ENCODE measurements at places on chromosomes 6 and 20.

DNA sequence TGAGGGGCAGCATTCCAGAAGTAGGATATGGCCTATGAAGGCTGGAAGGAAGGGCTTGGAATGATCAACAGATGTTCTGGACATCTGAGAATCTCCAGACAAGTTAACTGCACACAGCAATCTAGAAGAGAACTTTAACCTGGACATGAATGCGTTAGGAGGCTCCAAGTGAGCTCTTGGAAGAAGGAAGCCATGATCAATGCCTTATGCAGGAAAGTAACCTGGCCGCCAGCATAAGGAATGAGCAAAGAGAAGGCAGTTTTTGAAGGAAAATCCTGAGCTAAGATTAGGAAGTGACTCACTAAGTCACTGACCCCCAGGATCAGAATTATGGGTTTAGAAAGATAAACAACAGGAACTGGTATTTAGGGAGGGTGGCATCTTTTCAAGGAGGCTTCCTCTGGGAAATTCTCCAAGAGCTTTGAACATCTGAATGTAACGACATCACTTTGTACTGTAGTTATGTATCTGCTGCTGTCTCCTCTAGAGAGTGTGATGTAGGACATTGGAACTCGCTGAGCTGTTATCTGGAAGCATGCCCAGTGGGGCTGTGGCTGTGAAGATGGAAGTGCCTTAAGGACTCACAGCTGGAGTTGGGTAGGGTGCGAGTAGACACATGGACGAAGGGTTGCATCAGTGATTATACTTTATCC lies 236.8 kb downstream of the PACRG start:
- no peak for DNase-seq

DNA sequence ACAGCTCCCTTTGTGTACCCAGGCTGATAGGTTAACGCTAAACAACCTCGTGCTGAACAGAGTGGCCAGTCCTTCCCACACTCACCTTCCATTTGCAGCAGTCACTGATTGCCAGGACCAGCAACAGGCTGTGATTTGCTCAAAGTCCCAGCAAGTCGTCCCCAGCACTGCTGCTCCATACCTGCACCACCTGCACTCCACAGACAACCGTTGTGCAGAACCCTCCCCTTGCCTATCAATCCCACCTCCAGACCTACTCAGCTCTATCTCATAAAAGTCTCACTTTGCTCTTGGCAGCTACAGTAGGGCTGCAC lies 43.1 kb upstream of the SCML4 start:
- DNase-seq, result no peak

DNA sequence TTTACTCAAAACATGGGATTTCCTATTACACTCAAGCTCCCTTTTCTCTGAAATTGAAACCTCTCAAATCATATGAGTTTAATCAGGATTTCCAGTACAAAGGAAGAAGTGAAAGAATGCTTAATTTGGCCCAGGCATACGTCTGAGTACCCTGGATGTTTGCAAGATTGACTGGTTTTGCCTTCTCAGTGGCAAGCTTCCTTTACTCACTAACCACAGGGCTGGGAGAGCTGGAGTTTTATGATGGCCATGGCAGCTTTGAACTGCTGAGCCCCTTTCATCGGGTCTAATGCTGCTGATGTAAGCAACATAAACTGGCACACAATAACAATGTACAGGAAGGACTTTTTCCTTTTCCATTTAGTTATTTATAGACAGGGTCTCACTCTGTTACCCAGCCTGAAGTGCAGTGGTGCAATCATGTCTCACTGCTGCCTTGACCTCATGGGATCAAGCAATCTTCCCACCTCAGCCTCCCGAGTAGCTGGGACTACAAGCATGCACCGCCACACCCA lies 194.8 kb downstream of the SLC35F1 start:
- DNase-seq, result no peak

DNA sequence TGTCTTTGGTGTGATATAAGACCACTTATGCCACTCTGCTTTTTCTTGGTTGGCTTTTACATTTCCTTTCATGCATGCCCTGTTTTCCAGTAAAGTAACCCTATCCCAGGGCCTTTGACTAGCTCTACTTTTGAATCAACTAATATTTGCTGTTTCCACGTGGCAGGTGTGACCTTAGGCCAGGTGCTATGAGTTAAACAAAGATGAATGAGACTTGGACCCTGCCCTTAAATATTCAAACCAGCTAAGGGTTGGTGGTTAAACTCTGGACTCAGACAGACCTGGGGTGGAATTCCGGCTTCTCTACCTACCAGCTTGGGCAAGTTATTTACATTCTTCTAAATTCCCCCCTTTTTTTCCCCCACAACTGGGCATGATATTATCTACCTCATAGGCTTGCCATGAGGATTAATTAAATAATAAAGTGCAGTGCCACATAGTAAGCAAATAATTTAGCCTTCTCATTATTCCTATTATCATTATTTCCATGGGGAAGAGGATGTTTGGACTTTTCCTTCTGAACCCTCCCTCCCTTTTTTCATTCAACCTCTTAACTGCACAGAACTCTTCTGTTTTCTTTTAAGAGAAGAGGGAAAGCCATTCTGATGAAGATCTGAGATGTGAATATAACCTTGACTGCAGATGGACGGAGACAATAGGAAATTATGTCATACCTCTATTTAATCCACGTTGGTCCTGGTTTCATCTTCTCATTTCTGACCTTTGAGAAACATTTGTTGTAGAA lies 143.6 kb upstream of the TNFAIP3 start:
- no peak for DNase-seq

DNA sequence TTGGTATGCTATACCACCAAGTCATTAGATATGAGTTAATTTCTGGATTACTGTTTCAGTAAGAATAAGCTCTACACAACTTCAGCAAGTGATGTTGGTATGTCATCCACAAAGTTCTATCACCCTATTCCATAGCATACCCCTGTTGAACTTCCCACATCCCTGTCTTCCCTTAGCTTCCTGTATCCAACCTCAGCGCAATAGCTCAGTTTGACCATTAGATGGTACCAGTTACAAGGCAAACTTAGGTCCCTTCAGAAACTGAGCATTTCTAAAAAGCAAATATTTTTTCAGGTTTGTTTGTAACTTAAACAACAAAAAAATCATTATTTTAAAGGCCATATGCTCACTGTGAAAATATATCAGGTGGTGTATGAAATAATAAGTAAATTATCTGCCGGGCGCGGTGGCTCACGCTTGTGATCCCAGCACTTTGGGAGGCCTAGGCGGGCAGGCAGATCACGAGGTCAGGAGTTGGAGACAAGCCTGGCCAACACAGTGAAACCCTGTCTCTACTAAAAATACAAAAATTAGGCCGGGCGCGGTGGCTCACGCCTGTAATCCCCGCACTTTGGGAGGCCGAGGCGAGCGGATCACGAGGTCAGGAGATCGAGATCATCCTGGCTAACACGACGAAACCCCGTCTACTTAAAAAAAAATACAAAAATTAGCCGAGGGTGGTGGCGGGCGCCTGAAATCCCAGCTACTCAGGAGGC lies 8.8 kb upstream of the MOG start:
- peak; percentile 31 for DNase-seq

DNA sequence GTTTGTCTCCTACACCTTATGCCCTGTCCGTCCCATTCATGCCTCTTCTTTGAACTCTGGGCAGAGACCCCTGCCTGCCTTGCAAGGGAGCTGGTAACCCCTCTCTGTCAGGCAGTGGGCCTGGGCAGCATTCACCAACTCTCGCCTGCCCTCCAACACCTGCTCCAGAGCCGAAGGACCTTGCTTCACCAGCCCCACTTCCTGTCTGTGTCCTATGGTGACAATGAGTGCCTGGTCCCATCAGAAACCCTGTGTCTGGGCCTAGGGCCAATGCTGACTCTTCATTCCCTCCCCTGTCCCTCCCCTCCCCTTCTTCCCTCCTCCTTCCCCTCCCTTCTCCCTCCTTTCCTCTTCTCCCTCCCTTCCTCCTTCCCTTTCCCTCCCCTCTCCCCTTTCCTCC lies 22.8 kb upstream of the PCMTD2 start:
- DNase-seq, result no peak

DNA sequence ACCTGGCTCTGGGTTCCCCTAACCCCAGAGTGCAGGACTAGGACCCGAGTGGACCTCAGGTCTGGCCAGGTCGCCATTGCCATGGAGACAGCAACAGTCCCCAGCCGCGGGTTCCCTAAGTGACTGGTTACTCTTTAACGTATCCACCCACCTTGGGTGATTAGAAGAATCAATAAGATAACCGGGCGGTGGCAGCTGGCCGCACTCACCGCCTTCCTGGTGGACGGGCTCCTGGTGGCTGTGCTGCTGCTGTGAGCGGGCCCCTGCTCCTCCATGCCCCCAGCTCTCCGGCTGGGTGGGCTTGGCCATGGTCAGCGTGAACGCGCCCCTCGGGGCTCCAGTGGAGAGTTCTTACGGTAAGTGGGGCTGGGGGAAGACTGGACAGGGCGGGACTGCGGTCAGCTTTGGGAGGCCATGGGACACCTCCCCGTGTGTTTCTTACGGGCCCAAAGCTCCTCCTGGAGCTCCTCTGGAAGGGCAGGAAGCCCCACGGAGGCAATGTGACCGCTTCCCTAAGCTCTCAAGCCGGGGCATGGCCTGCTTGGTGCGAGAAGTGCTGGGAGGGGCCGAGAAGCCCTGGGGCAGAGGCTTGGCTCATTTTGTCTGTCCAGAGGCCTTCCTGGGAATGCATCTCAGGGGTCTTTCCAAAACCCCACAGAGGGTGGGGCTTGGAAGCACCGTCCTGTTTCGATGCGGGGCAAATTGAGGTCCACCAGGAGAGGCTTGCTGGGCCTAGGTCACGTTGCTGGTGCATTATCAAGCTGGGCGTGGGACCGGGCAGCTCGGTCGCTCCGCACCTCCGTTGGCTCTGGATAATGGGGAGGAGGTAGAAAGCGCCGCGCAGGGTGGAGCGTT lies at the start of gene HNF4A:
TSS of gene HNF4A (plus strand) at position 202 of the 855 bp plus-strand sequence. CDS start at position 308, 106 bp downstream.
- DNase-seq, result no peak

GRCh38 chr6:1287103-1287591 lies 24.8 kb upstream of the FOXQ1 start:
- peak; percentile 92 for DNase-seq

DNA sequence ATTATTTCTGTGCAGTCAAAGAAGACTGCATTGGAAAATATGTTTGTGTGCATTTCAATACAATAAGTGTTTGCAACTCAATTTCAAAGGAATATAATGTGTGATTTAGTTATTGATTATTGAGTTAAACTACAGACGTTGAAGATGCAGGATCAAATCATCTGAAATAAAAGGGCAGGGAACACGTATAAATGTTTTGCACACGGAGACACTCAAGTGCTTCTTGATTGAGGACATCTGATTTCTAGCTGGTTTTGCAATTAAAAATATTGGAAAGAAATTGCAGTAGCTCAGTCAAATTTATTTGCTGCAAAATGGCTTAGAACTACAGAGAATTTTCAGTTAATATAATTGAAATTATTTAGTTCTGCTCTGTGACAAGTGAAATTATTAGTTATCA lies 412.7 kb downstream of the UTRN start:
- no peak for DNase-seq

DNA sequence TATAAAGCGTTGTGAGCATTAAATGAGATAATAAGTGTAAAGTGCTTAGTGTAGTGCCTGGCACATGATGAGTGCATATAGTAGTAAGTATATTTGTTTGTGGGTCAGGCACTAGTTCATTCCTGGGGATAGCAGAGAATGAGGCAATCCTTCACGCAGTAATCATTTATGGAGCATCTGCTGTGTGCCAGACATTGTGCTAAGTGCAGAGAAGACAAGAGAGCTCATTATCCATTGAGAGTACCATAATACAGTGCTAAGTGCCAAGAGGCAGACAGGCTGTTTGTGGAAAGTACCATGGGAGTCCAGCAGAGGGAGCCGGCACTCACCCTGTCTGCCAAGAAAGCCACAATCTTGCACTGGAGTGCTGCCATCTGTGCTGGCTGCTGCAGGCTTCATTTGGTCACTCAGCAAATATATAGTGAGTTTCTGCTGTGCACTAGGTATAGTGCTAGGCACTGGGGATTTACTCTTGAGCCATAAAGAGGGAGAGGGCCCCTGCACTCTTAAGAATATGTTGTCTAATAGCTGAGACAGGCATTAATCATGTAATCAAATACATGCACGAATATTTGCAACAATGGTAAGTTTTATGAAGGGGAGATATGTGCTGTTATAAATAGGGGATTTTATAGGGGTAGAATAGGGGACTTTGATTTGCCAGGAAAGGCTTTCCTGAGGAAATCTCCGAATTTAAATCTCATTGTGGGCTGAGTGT lies 12.9 kb upstream of the MROH8 start:
- peak; percentile 59 for DNase-seq

- DNase-seq, result no peak
These were observed 68.7 kb downstream of the PLAGL1 start for GRCh38 chr6:143939364-143939763.

DNA sequence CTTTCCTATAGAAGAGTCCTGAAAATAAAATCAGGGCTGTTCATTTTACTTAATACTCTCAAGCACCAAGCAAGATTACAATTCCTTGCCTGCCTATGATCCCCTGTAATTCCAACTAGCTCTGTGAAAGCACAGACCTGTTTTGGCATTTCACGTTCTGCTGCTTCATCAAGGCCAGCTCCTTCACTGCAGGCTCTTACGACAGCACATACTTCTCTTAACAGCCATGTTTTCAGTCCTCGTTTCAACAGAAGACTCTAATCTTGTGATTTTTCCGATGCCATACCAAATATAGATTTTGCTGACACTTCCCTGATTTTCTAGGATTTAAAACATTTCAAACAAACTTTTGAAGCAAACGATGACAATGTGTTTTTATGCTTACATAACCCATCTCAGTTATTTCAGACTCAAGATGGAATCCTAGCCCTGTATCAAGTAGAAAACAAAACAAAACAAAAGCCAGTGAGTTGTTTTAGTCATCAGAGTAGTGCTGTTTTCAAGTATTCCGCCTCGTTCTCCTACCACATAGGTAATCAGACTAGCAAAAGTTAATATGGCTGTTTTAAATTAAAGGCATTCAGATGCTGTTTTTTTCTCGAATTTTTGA lies 616.5 kb upstream of the CITED2 start:
- no peak for DNase-seq

DNA sequence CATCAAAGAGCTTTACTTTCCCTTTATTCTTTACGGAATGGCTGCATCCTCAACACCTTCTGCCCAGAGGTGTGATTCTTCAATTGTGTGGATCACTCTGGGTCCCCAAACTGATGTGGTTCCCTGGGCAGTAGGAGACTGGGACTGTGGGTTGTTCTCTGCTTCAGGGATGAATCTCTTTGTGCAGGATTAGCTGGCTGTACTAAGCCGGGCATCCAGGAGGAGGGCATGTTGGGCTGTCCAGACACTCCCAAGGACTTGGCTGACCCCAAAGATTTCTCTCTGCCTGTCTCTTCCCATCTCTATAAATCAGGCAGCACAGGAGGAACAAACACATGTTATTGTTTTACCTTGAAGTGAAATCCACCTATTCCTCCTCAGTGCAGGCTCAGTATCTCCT lies 15.3 kb downstream of the FARS2 start:
- no peak for DNase-seq
